ENCODE measurements at places on chromosomes 13 and 19. TPM values are rescaled to one million over a fixed set of nuclear protein-coding genes. Genes with fewer than 3 reads are reported as not detected.

DNA sequence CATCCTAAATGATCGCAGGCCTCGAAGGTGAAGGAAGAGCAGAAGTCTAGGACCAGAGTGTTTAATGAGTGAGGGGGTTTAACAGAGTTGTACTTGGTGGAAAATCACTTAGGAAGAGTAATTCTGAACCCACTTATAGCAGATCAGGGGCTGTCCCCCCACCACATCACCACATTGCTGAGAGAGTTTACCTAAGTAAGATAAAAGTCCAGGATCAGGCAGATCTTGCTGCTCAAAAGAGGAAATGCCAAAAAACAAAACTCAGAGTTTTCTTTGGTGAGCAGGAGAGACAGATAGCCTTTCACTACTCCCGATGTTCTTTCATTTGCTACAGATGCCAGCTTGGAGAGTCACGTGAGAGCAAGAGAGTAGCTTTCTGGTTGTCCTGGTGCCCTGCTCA is 15.4 kb downstream of the ZNF317 start:
- no peak for DNase-seq

GRCh38 chr19:41637484-41637883 is 10.6 kb upstream of the CEACAM4 start:
- DNase-seq: no peak

DNA sequence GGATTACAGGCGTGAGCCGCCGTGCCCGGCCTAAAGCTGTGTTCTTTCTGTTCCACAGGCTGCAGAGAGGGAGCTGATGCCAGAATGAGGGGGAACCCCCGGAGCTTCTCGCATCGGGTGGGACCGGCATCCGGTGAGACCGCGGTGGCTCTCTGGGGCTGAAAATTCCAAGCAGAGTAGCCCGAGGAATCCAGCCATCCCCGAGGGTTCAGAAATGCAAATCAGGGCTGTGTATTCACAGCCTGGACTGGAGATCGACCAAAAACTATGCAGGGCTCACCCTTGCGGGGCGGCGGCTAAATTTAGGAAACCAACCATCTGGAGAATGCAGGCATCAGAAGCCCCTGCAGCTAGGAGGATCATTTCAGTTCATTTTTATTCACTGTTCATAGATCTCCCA is 99.2 kb downstream of the GNG7 start:
- DNase-seq: no peak

DNA sequence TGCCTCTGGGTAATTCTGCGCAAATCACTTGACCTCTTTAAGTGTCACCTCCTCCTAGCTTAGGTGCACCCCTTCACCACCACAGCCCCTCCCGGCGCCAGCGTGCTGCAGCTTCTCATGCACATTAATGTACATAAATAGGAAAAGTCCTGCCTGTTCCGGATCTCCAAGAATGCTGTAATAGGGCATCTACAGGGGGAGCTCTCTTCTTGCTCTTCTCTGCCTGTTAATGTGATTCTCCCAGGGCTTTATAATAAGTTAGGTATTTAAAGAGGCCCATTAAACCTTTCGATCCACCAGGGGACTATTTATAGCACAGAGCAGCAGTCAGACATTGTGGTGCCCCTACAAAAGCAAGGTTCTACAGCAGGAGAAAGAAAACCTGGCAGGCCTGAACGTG is 35.3 kb downstream of the SOX1 start:
- DNase-seq: peak; percentile 37

DNA sequence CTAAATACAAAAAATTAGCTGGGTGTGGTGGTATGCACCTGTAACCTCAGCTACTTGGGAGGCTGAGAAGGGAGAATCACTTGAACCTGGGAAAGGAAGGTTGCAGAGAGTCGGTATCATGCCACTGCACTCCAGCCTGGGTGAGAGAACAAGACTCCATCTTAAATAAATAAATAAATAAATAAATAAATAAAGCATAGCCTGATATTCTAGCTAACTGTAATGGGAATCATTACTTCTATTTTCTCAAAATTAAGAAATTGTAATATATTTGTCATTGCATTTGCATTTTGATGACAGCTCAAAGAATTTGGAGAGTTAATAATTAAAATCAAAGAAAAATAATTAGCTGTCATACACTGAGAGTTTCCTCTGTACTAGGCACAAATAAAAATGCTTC is 561.1 kb downstream of the EFNB2 start:
- DNase-seq: no peak

DNA sequence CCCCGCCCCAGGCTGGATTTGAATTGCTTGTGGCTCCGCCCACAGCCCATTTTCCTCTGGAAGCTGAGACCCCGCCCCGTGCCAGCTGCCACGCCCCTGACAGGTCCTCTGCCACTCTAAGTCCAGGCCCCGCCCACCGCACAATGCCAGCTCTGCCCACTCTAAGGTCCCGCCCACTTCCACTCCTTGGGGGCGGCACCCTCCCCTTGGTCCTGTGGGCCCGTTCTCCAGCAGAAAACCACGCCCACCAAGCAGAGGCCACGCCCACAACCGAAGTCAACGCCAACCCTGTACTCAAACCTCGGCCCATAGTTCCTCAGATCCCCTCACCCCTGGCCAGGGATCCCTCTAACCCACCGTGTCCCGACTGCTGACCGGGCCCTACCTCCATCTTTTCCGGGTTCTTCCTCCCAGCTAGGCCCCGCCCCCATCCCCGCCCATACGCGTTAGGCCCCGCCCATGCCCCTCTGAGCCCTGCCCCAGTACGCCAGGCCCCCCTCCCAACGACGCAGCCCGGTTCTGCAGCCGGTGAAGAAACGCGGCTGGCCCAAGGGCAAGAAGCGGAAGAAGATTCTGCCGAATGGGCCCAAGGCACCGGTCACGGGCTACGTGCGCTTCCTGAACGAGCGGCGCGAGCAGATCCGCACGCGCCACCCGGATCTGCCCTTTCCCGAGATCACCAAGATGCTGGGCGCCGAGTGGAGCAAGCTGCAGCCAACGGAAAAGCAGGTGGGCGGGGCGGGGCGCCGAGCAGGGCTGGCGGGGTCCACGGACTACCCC is 1.3 kb downstream of the HMG20B start:
- peak; percentile 69 for DNase-seq

DNA sequence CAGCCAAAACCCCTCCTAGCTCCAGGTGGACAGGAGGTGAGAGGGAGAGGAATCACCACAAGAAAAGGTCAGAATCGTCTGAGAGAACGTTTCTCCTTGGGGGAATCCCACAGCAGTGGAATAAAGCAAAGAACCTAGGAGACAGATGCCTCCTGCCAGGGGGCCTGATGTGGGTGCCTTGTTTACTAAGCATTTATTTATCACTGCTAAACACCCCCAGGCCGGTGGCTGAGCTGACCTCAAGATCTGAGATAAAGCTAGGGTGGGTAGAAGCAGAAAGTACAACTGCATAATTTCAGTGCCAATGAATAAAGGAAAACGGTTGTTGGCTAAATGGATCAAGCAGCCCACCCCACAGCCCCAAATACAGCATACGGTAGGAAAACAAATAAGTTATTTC is 33.9 kb upstream of the ATP11A start:
- DNase-seq: no peak

Gene GRIN2D
- polyA plus RNA-seq: 0.33 TPM

Gene C19orf33
- 4.8 TPM for polyA plus RNA-seq

Gene ZNF99
- polyA plus RNA-seq: 0.45 TPM

Gene NTF4
- 4.2 TPM for polyA plus RNA-seq

Gene UHRF1
- polyA plus RNA-seq: 47.1 TPM

Gene SERTM1
- 0.53 TPM for polyA plus RNA-seq

Gene C1QTNF9B
- polyA plus RNA-seq: 0.95 TPM
